SJCRH30 (cell line): ENCODE measurements at places on chromosomes 5 and 9. TPM values are rescaled to one million over a fixed set of nuclear protein-coding genes. Genes with fewer than 3 reads are reported as not detected.
A peak's percentile ranks its signal among the peaks of the same experiment; 100 is the strongest.

DNA sequence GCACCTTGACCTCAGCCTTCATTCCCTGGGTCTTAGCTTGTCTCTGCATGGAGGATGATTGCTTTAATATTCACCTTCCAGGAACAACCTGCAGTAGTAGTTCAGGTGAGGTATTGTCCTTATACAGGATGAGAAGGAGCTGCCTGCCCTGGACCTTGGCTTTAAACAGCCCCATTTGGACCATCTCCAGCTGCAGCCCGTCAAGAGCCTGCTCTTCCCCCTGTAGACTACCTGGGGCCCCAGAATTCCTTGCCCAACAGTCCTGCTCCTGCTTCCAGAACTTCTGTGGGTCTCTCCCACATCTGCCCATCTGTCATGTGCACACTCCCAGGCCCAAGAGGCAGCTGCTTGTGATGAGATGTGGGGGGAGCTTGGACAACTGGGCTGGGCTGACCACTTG lies 12.2 kb upstream of the OTP start:
- no peak for DNase-seq

DNA sequence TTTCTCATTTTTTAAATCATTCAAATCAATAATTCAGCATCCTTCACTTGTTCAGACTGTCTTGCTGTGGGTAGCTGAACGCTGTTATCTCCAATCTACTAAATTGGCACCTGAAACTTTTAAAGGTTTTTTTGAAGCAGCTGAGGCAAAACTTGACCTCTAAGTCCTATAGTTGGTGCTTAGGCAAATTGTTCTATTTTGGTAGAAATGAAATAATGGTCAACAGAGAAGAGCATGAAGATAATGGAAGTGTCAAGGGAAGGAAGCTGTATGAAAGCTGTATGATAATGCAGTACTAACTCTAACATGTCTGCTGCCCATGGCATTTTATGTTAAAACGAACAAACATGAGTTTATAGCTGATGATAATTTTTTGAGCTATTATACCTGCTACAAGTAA lies 138.0 kb downstream of the GDNF start:
- no peak for DNase-seq

GRCh38 chr5:169805937-169806700 lies 169.0 kb downstream of the DOCK2 start:
- no peak for DNase-seq

The KCNV2 gene
- not detected in 2 replicates for total RNA-seq

The EQTN gene
- not detected in 2 replicates for total RNA-seq

DNA sequence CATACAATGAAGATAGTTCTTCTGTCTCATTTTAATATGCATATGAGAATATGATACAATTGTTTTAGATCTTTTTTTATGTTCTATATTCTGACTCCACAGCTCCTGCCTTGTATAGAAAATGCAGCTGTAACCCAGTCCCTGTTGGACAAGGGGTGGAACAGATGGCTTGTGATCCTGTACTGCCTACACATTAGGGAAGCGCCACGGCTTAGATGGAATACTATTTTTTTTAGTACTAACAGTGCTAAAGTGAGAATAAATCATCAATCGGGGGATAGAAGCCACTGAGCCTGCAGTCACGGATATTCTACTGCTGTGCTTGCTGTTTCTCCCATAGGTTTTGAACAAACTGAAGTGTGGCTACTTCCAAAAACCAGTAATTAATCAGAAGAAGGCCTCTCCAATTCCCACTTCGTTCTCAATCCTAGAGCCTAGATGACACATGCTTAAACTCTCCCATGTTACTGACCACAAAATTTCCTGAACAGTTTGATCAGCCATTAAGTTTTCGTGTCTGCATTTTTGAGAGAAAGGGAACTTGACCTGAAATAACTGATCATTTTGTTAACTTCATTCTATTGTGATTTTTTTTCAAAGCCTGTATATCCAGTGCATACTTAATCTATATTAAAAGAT lies 150.3 kb downstream of the CDH18 start:
- DNase-seq = no peak

DNA sequence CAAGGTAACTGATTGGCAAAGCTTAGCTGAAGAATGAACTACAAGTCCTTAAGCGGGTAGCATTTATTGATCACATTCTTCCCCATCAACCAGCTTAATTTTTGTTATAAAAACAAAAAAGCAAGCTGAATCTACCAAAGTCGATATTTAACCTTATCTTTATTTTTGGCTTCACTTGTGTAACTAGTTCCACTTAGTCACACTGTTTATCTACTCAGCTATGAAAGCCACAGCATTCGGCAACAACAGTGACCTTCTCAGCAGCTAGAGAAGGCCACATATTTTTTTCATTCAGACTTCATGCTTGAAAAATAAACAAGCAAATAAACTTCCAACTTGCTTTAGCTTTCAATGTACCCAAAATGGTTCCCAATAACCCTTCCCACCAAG lies 69.4 kb downstream of the KLHL3 start:
- DNase-seq = no peak

DNA sequence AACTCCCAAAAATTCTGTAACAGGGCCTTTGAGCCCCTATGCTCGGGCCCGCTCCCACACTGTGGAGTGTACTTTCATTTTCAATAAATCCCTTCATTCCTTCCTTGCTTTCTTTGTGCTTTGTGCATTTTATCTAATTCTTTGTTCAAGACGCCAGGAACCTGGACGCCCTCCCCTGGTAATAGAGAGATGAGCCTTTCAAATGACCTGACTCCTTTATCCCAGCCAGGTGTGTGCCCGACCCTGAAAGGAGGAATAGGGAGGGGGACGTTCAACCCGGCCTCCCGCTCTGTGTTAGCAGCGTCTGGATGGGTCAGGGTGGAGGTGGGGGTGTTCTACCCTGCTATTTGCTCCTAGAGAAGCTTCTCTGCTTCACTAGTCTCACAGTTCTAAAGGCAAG lies 53.9 kb downstream of the FXN start:
- no peak for DNase-seq

GRCh38 chr9:4604678-4605095 lies 57.4 kb upstream of the PLPP6 start:
- peak; percentile 80 for DNase-seq

The BHMT2 gene
- total RNA-seq = not detected in 2 replicates

The PHAX gene
- 57.1 and 64.6 TPM in 2 replicates for total RNA-seq

- DNase-seq = peak; percentile 87
Observed at GRCh38 chr5:94395468-94395867, 222.9 kb downstream of the KIAA0825 start.

The C8G gene
- not detected in 2 replicates for total RNA-seq

- DNase-seq = no peak
Observed at GRCh38 chr9:104907278-104907951, 20.5 kb downstream of the ABCA1 start.

The GRM6 gene
- total RNA-seq = not detected in 2 replicates

- DNase-seq = no peak
Observed at GRCh38 chr9:114561771-114562170, 25.8 kb upstream of the ATP6V1G1 start.

The CD180 gene
- not detected in 2 replicates for total RNA-seq

DNA sequence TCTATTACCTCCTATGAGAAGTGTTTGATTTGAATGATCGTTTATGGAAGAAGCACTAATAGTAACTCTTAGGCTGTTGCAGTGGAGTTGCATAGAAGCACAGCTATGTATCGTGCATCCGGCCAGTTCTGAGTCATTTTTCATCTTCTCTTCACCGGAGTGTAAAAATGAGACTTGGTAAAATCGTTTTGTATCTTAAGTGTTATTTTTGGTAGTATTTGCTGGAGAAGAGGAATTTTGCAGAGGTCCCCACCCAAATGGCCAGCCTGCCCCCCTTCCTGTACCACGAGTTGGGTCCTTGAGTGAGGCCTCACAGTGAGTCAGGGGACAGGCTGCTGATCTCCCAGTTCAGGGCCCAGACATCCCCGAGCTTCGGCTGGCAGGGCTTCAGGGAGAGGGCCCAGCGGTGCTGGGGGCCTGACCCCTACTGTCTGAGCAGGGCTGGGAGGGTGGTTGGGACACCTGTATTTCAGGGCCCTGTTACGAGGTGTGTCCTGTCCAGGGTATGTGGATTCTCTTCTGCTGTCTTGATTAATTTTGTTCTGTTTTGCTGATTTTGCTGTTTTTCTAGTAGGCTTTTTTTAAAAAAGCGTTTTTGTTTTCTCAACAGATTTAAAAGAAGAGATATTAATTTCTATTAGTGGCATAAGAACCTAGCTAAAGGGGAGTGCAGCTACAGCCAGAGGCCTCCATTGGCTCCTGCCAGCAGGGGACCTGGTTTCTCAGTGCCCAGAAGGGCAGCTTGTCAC lies 210.8 kb downstream of the TRIO start:
- DNase-seq = no peak

GRCh38 chr5:36696059-36696673 lies 89.8 kb downstream of the SLC1A3 start:
- peak; percentile 73 for DNase-seq

GRCh38 chr9:69757996-69758675 lies 1.7 kb downstream of the PTAR1 start:
- no peak for DNase-seq

GRCh38 chr9:117720066-117720465 lies 15.9 kb downstream of the TLR4 start:
- DNase-seq = no peak

DNA sequence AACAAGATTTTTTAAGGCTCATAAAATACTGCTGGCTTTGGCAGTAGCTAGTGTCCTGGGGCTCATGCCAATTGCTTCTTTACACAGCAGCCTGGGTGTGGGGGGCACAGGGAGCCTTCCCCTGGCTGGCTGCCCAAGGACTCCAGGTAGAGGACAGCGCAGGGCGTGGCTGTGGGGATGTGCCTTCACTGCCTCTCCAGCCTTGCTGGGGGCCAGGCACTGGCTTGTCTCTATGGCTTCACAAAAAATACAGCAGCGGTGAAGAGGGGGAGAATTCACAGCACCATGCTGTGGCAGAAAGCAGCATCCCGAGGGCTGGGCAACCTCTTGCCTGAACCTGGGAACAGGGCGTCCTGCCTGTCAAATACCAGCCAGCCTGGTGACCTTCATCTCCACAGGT lies 57.4 kb downstream of the DAP start:
- DNase-seq = no peak
